M059J (cell line): ENCODE measurements at places on chromosomes 2 and 18. TPM values are rescaled to one million over a fixed set of nuclear protein-coding genes. Genes with fewer than 3 reads are reported as not detected.

CIAO1 gene
- total RNA-seq: 89.1 and 115 TPM in 2 replicates

NCKAP5 gene
- 3.6 and 6.5 TPM in 2 replicates for total RNA-seq

OXER1 gene
- not detected in 2 replicates for total RNA-seq

SYT4 gene
- 0.15 and 0.67 TPM in 2 replicates for total RNA-seq

NIFK gene
- 34.2 and 45.4 TPM in 2 replicates for total RNA-seq

PLB1 gene
- total RNA-seq: 0.91 and 1.5 TPM in 2 replicates

ASB18 gene
- 0.30 TPM in 1 of 2 replicates, not detected in the other for total RNA-seq

SP110 gene
- total RNA-seq: 71.1 and 93.4 TPM in 2 replicates

MBD1 gene
- total RNA-seq: 64.0 and 64.1 TPM in 2 replicates

DHRS9 gene
- not detected in 2 replicates for total RNA-seq

ADCYAP1 gene
- 0.98 and 2.2 TPM in 2 replicates for total RNA-seq

ONECUT2 gene
- 1.2 and 1.5 TPM in 2 replicates for total RNA-seq

ODC1 gene
- total RNA-seq: 49.9 and 69.0 TPM in 2 replicates

IL1RL2 gene
- not detected in 2 replicates for total RNA-seq

FABP1 gene
- not detected in 2 replicates for total RNA-seq

HEATR5B gene
- 6.7 and 8.2 TPM in 2 replicates for total RNA-seq

ASPRV1 gene
- 0.15 and 0.49 TPM in 2 replicates for total RNA-seq
